ENCODE measurements at places on chromosomes 7 and 10. TPM values are rescaled to one million over a fixed set of nuclear protein-coding genes. Genes with fewer than 3 reads are reported as not detected.
A peak's percentile ranks its signal among the peaks of the same experiment; 100 is the strongest.

GRCh38 chr7:142442396-142442795, 184.5 kb upstream of the PRSS58 start:
- DNase-seq = no peak

DNA sequence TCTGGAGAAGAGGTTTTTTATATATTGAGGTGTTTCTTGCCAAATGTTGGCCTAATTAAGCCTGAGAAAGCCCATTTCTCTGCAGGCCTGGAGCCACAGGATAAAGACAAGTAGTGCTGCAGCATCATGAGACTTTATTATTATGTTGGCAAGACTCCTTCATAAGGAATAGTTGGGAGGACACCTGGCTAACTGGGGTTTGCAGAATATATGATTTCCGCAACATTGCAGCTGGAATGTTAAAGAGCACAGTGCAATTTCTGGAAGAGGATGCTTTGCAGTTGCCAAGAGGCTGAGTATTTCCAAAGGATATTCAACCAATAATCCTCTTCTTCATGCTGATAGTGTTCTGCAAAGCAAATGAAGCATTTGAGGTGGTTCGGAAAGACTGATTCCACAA, 1512.8 kb upstream of the LRRTM3 start:
- DNase-seq = no peak

- DNase-seq = no peak
Measured at GRCh38 chr7:149133028-149133710, 7.0 kb upstream of the ZNF425 start.

GRCh38 chr7:126791306-126791705, 461.4 kb downstream of the GRM8 start:
- no peak for DNase-seq

DNA sequence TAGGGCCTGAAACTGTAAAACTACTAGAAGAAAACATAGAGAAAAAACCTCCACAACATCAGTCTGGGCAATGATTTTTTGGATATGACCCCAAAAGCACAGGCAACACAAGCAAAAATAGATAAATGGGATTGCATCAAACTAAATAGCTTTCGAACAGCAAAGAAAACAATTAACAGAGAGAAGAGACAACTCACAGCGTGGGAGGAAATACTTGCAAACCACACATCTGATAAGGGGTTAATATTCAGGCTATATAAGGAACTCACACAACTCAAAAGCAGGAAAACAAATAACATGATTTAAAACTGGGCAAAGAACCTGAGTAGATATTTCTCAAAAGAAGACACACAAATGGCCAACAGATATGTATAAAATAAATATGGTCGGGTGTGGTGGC, 7.7 kb upstream of the GSTK1 start:
- no peak for DNase-seq

GRCh38 chr10:11329062-11329673, 282.3 kb downstream of the USP6NL start:
- DNase-seq = no peak

DNA sequence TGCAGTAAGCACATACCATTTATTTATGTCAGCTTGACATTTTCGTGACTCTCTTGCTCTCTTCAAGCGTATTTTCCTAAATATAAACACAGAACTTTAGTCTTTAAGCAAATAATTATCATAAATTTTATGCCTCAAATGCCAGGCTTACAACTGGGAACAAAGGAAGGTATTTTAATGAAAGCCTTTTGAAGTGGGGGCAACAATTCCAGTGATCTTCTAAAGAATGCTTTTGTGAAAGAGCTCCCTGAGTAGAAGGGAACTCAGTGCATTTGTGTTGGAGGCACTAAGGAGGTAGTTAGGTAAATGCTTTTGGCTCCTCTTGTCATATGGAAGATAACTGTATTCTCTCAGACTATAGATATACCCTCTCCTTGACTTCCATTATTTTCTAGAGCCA, 104.9 kb downstream of the VPS50 start:
- DNase-seq = no peak

- no peak for DNase-seq
Measured at GRCh38 chr10:21159669-21160068, 262.6 kb upstream of the NEBL start.

DNA sequence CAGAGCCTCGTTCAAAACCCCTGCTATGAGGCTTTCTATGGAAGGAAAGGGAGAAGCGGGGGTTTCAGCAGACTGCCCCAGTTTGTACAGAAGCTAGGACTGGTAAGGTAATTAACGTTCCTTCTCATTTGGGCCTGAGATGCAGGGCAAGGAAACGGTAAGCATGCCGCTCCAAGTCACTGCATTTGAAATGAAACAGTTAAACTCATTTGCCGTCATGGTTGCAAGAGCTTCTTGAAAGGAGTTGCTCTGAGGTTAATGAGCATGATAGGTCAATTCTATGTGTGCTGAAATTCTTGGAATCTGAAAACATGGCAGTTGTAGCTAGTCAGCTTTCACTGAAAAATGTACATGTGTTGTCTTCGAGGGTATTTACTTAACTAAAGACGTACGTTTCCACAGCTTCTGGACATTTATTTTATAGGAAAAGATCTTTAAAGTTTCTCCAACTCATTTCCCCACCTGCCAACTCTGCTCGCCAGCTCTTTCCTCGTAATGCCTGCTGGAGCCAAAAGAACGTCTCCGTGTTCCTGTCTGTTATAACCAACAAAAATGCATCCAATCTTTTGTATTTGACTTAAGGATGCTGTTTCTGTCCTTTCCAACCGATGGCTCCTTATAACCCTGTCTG, 73.3 kb downstream of the ADAM12 start:
- DNase-seq = no peak

DNA sequence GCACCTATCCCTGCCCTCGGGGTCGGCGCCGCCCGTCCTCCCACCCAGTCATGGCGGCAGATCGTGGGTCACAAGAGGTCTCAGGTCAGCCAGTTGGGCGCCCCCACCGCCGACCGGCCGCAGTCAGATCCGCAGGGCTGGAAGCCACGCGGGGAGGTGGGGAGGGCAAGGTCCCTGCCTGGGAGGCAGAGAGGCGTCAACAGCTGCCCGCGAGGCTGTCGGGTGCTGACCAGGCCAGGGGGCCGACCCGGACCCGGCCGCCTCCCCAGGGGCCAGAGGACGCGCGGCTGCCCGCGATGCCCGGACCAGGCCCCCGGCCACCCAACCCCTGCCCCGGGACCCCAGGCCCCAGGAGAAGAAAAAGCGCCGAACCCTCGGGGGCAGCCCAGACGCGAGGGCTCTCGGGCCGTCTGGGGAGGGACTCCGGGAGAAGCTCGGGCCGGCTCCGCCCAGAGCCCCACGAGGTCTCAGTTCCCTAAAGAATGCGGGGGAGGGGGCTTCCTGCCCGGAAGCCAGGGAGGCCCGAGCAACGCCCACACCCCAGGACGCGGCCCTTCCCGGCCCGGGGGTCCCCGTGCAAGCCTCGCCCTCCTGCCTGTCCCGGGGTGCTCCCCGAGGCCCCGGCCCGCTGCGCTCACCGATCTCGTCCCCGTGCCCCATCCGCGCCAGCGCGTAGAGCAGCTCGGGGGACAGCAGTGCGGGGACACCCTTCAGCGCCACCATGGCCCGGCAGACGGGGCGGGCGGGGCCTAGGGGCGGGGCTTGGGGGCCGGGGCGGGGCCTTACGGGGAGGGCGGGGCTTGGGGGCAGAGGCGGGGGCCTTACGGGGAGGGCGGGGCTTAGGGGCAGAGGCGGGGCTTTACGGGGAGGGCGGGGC, at the start of gene FUOM:
TSS of gene FUOM (minus strand) at position 735 of the 877 bp plus-strand sequence. CDS start at position 723, 12 bp downstream.
- DNase-seq = peak; percentile 72

GRCh38 chr10:6114805-6115341, 26.0 kb downstream of the RBM17 start:
- no peak for DNase-seq

- no peak for DNase-seq
Measured at GRCh38 chr7:29510028-29510427, 53.6 kb upstream of the PRR15 start.

DNA sequence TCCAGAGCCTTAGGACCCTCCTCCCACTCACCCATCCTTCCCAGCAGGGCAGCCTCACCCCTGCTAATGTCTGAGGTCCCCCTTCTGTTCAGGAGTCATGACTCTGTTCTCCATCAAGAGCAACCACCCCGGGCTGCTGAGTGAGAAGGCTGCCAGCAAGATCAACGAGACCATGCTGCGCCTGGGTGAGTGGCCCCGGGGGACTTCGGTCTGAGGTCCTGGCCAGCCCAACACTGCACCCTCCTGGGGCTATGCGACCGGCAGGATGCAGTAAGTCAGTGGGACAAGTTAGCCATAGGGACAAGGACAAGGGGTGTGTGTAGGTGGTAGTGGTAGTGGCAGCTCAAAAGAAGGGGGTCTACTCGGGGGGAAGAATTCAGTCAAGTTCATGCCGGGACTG, 16.2 kb upstream of the AHCYL2 start:
- no peak for DNase-seq

DNA sequence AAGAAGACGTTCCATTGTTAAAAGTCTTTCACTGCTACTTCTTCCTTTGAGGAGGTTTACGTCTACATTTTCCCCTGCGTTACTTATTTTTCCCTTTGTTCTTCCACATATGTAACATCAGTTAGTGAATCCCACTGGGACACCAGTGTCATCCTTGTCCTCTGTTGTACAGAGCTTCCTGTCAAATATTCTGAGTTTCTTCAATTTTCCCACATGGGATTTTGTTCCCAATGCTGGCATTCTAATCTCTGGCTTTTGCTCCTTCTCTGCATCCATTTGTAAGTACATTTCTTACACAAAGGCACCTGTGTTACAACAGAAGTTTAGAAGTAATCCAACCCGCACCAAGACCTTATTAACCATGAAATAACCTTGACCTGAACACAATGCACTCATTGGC, 627.4 kb upstream of the PFKP start:
- no peak for DNase-seq

DNA sequence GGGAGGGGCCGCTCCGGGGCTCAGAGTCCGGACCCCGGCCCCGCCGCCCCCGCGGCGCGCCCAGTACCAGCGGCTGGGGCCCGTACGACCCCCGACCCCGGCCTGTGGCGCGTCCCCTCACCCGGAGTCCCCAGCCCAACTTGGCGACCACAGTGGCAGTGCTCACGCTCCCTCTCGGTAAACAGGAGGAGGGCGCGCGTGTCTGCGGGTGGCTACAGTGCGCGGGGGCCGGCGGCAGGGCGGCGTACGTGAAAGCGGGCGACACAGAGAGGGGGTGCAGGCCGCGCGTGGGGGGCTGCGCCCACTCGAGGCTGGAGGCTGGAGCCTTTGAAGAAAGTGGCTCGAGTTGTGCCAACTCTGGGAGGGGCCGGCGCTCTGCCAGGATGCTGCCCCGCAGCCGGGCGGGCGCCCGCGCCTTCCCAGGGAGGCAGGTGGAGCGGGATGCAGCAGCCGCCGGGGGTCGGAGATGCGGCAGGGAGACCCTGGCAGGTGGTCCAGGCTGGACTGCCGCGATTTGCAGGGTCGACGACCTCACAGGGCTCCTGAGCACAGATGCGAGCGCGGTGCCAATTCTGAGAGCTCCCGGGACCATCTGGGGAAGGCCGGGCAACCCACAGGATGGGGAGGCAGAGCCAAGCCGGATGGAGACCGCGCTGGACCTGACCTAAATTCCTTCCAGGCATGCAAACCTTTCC, 655 bp downstream of the PTPRE start:
- DNase-seq = no peak

GRCh38 chr10:92038949-92039348, 115.4 kb downstream of the BTAF1 start:
- no peak for DNase-seq

GRCh38 chr10:127142856-127143255, 53.5 kb downstream of the INSYN2A start:
- no peak for DNase-seq

DNA sequence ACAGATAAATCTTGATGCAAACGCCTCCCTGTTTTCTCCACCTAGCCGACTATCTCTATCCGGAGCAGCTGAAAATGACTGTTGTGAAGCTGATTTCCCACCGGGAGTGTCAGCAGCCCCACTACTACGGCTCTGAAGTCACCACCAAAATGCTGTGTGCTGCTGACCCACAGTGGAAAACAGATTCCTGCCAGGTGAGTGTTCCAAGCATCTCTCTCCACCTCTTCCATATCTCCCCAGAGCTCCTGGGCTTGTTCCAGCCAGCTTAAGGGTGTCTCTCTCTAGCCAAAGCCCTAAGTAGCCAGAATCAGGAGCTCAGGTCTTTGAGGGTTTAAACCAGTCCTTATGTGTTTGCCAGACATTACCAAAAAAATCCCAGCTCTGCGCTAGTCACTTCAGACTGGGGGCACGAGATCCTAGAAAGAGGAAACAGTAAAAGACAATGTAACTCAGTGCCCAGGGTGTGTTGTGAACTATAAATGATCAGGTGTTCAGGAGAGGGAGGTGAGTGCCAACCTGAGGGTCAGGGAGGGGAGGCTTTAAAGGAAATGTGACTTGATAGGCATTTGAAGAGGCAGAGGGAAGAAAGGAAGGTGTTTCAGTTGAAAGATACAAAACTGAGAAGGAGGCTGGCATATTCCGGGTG, 4.4 kb downstream of the PLAU start:
- DNase-seq = no peak

DNA sequence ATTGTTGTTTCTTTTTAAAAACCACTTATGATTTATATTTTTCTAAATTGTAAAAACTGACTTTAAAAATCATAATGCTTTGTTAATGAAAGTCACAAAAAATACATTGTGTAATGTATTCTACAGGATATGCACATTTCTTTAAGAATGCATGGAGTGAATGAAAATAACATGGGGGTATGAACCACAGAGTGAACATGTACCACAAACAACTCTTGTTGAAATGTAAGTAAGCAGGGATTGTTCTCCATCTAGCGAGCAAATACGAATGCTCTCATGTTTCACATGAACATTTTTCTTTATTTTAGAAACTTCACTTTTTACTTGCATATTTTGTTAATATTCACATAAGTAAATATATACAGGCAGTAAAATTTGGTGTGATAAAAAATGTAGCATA, 35.6 kb upstream of the LAMB4 start:
- DNase-seq = no peak

DNA sequence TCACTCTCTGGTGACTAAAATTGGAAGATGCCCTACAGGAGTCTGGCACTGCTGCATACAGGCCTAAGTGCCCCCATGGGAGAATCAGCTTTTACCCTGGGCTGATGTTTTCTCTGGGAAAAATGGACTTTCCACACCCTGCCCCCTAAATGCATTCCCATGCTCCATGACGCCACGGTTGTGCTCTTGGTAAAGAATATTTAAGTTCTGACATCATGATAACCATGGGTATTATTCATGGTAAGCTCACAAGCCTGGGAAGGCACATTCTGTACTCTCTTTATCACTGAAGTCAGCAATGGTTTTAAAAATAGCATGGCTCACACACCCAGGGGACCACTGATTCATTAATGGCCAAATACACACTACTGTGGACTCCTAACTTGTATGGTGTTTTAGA, 43.4 kb downstream of the HIPK2 start:
- DNase-seq = no peak

The CPEB3 gene
- polyA plus RNA-seq = not detected

The NAT16 gene
- polyA plus RNA-seq = not detected

The MRM2 gene
- polyA plus RNA-seq = 47.2 TPM

The ABCC2 gene
- polyA plus RNA-seq = not detected

The RAPGEF5 gene
- 0.11 TPM for polyA plus RNA-seq

The CFAP69 gene
- not detected for polyA plus RNA-seq

The CYP2C8 gene
- polyA plus RNA-seq = not detected

The HECW1 gene
- not detected for polyA plus RNA-seq

The LRRC4 gene
- 0.08 TPM for polyA plus RNA-seq
